ENCODE measurements at places on chromosomes 12 and 14. TPM values are rescaled to one million over a fixed set of nuclear protein-coding genes. Genes with fewer than 3 reads are reported as not detected.
A peak's percentile ranks its signal among the peaks of the same experiment; 100 is the strongest.

MARS1 gene
- 203 TPM for total RNA-seq

ACRBP gene
- total RNA-seq, result 1.7 TPM

ALX1 gene
- total RNA-seq, result 2.0 TPM

NFE2 gene
- total RNA-seq, result 6.7 TPM

TNS2 gene
- total RNA-seq, result 22.8 TPM

PDE3A gene
- total RNA-seq, result 1.3 TPM

TSPAN19 gene
- total RNA-seq, result not detected

ZNF84 gene
- 26.2 TPM for total RNA-seq

RHEBL1 gene
- 2.0 TPM for total RNA-seq

SIX6 gene
- not detected for total RNA-seq

IFNG-AS1 gene
- total RNA-seq, result not detected

- H3K27me3 ChIP-seq, result no peaks in the 10 kb centered on the region
- H3K4me1 ChIP-seq, result peaks cover 11% of the 10 kb centered on the region
- no peaks in the 10 kb centered on the region for H3K36me3 ChIP-seq
- H3K27ac ChIP-seq, result no peak overlapping the region
These were observed 105.8 kb downstream of the PRKD1 start for GRCh38 chr14:29821661-29822429.

DNA sequence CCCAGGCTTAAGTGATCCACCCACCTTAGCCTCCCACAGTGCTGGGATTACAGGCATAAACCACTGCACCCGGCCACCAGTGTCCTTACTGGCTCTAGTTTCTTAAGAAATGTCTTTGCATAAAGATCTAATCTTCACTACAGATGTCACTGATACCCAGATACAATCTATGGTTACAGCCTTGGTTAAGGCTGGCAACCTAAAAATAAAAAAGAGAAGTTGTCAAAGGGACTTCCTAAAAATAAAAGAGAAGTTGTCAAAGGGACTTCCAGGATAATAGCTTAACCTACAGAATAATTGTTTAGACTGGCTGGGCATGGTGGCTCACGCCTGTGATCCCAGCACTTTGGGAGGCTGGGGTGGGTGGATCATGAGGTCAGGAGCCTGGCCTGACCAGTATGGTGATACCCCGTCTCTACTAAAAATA is 27.6 kb downstream of the ETFBKMT start:
- DNase-seq, result no peak
- H3K27ac ChIP-seq, result no peak overlapping the region
- no peaks in the 10 kb centered on the region for H3K4me1 ChIP-seq
- H3K27me3 ChIP-seq, result no peaks in the 10 kb centered on the region

GRCh38 chr12:96241431-96241830 is 47.3 kb downstream of the ELK3 start:
- H3K36me3 ChIP-seq, result peaks cover 2% of the 10 kb centered on the region
- peak overlapping the region; percentile 74 for H3K27ac ChIP-seq
- H3K4me3 ChIP-seq, result no peak overlapping the region
- no peak for DNase-seq
- no peaks in the 10 kb centered on the region for H3K27me3 ChIP-seq
- peaks cover 61% of the 10 kb centered on the region for H3K4me1 ChIP-seq

DNA sequence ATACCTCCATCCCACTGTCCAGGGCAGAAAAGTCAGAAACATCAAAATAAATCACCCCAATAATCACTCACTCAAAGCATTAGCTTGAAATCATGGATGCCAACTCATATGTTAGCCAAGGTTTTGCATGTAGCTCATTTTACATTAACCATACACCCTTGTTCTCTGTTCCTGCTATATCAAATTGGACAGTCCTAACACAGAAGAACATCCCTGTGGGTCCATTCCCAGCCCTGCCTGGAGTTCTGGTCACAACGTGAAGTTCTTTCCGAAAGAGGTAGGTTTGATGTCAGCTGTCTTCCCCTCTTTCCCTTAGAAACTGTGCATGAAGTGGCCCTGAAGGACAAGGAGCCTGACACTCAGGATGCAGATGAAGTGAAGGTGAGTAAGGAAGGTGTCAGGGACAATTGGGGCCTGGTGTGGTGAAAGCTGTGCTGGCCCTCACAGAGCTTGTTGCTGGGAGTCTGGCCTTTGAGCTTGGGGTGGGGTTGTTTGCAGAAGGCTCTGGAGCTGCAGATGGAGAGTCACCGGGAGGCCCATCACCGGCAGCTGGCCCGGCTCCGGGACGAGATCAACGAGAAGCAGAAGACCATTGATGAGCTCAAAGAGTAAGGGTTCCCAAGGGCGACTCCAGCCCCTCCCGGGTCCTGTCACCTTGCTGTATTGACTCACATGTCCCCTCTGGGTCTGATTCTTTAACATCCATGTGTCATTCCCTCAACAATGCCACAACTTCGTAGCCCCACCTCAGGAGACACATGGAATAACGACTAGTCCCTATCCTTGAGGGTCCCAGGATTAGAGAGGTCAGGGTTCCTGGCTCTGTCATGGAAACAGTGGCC is 15.0 kb upstream of the PIP4K2C start:
- H3K4me1 ChIP-seq, result no peaks in the 10 kb centered on the region
- DNase-seq, result no peak
- H3K36me3 ChIP-seq, result no peaks in the 10 kb centered on the region
- no peak overlapping the region for H3K4me3 ChIP-seq
- H3K27me3 ChIP-seq, result no peaks in the 10 kb centered on the region

DNA sequence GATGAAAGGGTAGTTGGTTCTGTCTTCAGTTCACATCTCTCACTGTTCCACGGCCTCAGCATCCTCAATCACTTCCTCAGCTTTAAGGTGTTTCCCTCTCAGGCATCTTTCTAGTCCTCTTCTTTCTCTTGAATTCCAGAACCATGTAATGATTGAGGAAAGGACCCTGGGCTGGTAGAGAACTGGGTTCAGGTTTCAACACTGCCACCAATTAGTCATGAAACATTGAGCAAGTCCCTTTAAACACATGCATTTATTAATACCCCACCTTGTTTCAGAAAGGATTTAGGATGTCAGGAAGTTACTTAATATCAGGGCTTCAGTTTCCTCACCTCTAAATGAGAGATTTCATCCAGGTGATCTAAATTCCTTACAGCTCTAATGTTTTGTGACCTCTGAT is 7.2 kb downstream of the DMAC2L start:
- peak overlapping the region; percentile 37 for H3K27ac ChIP-seq
- H3K4me1 ChIP-seq, result peaks cover 31% of the 10 kb centered on the region
- H3K4me3 ChIP-seq, result no peak overlapping the region
- H3K27me3 ChIP-seq, result no peaks in the 10 kb centered on the region
- peaks cover 7% of the 10 kb centered on the region for H3K36me3 ChIP-seq
- DNase-seq, result no peak

- peaks cover 13% of the 10 kb centered on the region for H3K36me3 ChIP-seq
- peak overlapping the region; percentile 88 for H3K4me3 ChIP-seq
- peak; percentile 86 for DNase-seq
- H3K27me3 ChIP-seq, result no peaks in the 10 kb centered on the region
These were observed 1.3 kb downstream of the ZC3H10 start for GRCh38 chr12:56119361-56119796.

DNA sequence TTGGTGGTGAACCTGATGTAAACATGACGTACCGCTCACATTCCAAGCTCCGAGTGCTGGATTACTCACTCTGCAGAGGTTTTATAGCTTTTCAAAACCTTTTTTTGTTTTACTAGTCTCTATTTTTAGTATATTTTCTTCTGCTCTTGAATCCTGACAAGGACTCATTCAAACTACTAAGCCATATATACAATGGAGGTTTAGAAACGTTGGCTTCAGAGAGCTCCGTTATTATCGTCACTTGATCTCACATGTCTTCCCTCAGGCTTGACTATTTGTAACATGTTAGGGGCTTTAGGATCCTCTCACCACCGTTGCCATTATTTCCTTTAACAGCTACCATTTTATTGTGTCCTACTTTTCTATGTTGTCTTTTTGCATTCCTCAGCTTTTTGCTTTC is 1321.5 kb upstream of the FLRT2 start:
- H3K4me3 ChIP-seq, result no peak overlapping the region
- no peaks in the 10 kb centered on the region for H3K36me3 ChIP-seq
- H3K27ac ChIP-seq, result no peak overlapping the region
- DNase-seq, result no peak
- H3K27me3 ChIP-seq, result no peaks in the 10 kb centered on the region
- no peaks in the 10 kb centered on the region for H3K4me1 ChIP-seq

- peaks cover 7% of the 10 kb centered on the region for H3K27me3 ChIP-seq
- H3K4me3 ChIP-seq, result no peak overlapping the region
- H3K4me1 ChIP-seq, result no peaks in the 10 kb centered on the region
- H3K36me3 ChIP-seq, result no peaks in the 10 kb centered on the region
- no peak overlapping the region for H3K27ac ChIP-seq
These were observed 36.0 kb upstream of the RMST start for GRCh38 chr12:97426492-97427116.

GRCh38 chr12:3468329-3468728 is 22.7 kb upstream of the PRMT8 start:
- DNase-seq, result no peak
- no peaks in the 10 kb centered on the region for H3K4me1 ChIP-seq
- H3K27me3 ChIP-seq, result peaks cover 5% of the 10 kb centered on the region
- H3K36me3 ChIP-seq, result no peaks in the 10 kb centered on the region
- H3K4me3 ChIP-seq, result no peak overlapping the region

DNA sequence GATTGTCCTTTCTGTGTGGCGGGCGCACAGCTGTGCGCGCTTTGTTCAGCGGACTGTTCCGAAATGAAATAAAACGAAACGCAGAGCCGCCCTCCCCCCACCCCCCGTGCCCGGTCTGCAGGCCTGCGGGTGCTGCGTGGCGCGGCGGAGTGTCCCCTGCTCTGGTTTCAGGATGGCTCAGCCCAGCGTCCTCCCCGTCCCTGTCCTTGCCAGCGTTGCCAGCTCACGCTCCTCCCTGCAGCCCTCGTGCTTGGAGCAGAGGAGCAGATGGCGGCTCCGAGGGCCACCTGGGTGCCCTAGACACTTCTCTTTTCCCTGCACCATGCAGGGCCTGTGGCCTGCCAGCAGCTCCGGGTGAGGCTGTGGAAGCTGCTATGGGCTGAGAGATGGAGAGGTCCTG is 17.5 kb upstream of the BEGAIN start:
- no peak overlapping the region for H3K27ac ChIP-seq
- no peaks in the 10 kb centered on the region for H3K4me1 ChIP-seq
- no peaks in the 10 kb centered on the region for H3K36me3 ChIP-seq
- peak; percentile 34 for DNase-seq
- peaks cover 12% of the 10 kb centered on the region for H3K27me3 ChIP-seq

- no peak overlapping the region for H3K4me3 ChIP-seq
- DNase-seq, result no peak
- no peak overlapping the region for H3K27ac ChIP-seq
- H3K4me1 ChIP-seq, result no peaks in the 10 kb centered on the region
- H3K27me3 ChIP-seq, result no peaks in the 10 kb centered on the region
These were observed 120.1 kb upstream of the CCND2 start for GRCh38 chr12:4153343-4153892.

DNA sequence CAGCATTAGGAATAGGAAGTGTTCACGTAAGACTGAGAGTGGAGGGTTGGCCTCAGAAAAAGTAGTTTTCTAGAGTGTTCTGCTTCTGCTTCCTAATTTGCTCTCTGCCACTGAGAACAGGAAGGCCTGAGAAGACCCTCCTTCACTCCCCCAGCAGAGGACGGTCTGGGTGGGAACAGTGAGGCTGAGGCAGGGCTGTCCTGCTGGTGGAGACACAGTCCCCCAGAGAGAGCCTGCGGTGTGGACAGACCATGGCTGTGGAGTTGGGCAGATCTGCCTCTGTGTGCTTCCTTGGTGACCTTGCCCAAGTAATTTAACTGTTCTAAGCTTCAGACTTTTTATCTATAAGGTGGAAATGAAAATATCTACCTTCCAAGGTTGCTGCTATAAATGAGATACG is 182.3 kb downstream of the DACT1 start:
- H3K27me3 ChIP-seq, result no peaks in the 10 kb centered on the region
- no peaks in the 10 kb centered on the region for H3K36me3 ChIP-seq
- DNase-seq, result no peak
- H3K4me1 ChIP-seq, result peaks cover 9% of the 10 kb centered on the region

DNA sequence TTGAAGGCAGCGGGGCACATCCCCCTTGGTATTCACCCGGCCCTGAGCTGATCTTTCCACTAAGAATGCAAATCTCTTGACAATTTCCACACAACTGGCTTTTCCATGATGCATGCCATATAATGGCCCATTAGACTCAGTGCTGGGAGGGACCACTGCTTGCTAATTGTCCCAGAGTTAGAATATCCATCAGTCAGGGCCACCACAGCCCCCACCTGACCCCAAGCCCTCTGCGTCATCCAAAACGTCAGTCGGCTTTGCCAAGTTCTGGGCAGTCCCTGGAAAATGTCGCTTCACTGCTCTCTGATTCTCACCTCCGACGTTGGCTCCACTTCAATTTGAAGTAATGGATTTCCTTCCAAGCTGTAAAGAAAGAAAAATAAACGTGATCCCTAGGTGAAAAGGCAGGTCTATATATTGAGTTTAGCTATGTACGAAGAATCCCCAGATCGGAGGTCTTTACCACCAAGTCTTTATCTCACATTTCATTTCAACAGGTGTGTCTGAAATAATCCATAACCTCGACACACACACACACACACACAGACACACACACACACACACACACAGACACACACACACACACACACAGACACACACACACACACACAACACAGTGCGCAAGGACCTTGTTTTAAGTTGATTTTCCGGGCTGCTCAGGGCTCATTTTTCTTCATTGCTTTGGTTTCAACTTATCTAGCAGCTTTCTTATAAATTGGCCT is 165.5 kb upstream of the NOS1 start:
- H3K27me3 ChIP-seq, result peaks cover 9% of the 10 kb centered on the region
- no peak overlapping the region for H3K4me3 ChIP-seq
- H3K27ac ChIP-seq, result no peak overlapping the region

DNA sequence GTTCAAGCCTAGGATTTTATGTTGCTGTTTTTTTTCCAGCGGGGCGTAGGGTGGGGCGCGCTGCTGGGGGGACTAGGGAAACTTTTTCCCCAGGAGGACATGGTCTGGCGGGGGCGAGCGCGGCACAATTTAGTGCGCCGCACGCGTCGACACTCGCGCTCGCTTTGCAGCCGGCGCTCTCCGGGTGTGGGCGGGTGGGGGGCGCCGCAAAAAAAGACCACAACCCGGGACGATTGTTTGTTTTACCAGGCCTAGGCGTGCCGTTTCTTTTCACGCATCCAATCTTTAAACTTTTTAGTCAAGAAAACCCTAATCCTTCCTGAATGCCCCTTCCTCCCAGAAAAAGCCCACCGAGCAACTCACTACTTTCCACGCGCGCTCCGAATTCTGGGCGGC is 865 bp upstream of the ZFP36L1 start:
- peak overlapping the region; percentile 66 for H3K4me3 ChIP-seq
- DNase-seq, result no peak
- H3K27ac ChIP-seq, result peak overlapping the region; percentile 100
- H3K36me3 ChIP-seq, result peaks cover 30% of the 10 kb centered on the region
- no peaks in the 10 kb centered on the region for H3K27me3 ChIP-seq
- H3K4me1 ChIP-seq, result peaks cover 28% of the 10 kb centered on the region

DNA sequence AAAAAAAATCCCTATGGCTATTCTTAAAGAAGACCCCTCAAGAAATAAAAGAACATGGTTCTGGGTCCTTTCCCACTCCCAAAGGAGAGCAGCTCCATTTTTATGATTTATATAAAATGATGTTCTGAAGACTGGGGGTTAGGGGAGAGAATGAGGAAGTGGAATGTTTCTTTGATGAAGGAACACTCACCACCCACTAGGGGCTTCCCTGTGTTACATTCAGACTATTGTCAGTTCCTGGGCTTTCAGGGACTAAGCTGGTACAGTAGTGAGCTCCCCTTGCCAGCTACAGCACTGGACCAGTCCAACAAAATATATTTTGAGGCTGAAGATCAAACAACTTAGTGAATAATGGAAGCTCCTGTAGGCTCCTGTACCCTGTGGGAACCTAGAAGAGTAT is 98.9 kb downstream of the HMGA2 start:
- no peak overlapping the region for H3K4me3 ChIP-seq
- no peaks in the 10 kb centered on the region for H3K27me3 ChIP-seq
- DNase-seq, result no peak
- no peaks in the 10 kb centered on the region for H3K4me1 ChIP-seq

- H3K36me3 ChIP-seq, result no peaks in the 10 kb centered on the region
- no peaks in the 10 kb centered on the region for H3K27me3 ChIP-seq
- H3K4me3 ChIP-seq, result no peak overlapping the region
- no peaks in the 10 kb centered on the region for H3K4me1 ChIP-seq
- DNase-seq, result no peak
These were observed 104.1 kb downstream of the ATXN7L3B start for GRCh38 chr12:74641694-74642093.

Data from suprapubic skin (tissue), 4 donors.